ENCODE measurements at places on chromosomes 7 and 10.

DNA sequence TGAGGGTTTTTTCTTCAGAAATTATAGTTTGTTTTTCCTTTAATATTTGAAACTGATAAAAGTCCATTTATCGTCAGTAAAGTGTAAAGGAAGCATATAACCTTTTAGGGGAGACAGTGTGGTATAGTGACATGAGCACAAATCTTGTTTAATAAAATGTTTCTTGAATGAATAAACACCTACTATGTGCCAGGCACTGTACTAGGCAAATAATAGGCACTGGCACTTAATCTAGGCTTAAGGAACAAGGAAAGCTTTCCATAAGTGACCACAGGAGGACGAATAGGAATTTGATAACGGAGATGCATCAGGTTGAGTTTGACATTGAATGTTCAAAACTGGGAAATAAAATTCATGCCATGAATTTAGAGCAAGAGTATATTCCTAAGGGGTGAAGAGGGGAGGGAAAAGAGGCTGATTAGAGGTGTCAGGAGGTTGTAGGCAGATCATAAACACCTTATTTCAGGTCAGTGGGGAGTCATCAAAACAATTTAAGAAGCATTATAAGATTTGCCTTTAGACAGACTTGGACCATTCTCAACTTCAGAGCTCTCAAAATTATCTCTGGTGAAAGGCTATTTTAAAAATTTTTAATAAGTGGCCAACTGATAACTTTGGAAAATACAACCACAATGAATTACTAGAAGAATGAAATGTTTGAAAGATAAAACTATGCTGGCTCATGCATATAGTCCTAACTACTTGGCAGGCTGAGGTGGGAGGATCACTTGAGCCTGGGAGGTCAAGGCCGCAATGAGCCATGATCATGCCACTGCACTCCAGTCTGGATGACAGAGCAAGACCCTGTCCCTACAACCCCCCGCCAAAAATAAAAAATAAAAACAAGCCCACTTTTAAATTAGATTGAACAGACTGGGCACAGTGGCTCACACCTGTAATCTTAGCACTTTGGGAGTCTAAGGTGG is 22.4 kb downstream of the RALA start:
- DNase-seq = no peak

GRCh38 chr7:150927157-150927955 is 50.8 kb downstream of the KCNH2 start:
- no peak for DNase-seq

- DNase-seq = no peak
Measured at GRCh38 chr7:50304911-50305582, 531 bp downstream of the IKZF1 start.

GRCh38 chr7:102416406-102416805 is 17.0 kb upstream of the ORAI2 start:
- DNase-seq = no peak

- no peak for DNase-seq
Measured at GRCh38 chr7:79786187-79786586, 332.7 kb upstream of the MAGI2 start.

DNA sequence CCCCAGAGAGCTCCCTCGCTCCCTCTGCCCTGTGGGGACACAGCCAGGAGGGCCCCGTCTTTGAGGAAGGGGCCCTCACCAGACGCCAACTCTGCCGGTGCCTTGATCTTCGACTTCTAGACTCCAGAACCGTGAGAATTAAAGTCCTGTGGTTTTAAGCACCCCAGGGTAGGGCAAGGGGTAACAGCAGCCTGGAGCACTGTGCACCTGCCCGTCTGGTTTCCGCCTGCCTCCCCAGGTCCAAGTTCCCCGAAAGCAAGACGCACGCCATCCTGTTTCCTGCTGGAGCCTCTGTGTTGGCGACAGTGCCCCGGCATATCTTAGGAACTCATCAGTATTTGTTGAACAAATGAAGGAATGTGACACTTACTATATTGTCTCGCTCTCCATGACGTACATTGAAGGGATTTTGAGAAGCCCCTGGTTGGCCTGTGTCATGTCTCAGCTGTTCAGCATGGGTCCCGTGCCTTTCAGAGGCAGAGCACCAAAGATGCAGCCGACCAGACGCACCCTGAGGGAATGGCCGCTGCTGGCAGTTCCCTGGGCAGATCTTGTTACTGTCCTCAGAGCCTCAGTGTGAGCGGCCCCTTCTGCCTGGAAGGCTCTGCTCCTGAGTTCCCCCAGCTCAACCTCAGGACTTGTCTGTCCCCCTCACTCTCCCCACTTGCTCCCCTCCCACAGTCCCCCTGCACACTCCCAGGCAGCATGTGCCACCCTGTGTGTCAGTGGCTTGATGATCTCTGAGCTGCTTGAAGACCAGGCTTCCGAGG is 226.2 kb downstream of the TCERG1L start:
- DNase-seq = no peak

DNA sequence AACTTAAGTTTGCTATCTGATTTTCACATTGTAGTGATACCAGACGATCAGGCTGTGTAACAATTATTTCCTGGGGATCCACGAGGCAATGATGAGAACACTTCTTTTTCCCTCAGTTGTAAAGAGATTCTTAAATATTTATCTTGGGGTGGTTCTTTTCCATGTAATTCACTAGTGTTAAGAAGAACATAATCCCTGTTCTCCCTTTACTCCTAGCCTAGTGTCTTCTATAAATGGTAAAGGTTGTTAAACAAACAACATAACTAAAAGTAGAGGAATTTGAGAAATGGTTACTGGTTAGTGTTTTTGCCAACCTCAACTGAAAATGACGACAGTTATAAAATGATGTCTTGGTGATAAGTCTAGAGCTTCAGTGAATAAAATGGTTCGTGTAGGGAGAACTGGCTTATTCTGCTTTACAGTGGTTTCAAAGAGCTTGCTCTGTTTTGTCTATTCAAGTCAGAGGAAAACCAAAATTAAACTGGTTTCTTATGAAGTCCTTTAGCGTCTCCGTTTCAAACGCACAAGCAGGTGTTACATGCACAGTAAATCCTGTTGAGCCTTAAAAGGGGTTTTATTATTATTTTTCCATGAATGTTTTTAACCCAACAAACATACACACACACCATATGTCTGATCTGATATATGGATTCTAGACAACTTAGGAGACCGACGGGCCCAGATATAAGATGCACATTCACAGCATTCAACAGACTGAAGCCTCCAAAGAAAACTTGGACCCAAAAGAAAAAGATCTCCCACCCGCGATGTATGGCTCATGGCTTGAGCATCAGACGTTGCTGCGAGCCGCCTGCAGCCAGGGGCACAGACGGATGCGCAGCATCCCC is 1.1 kb downstream of the TBX20 start:
- DNase-seq = peak; percentile 16

DNA sequence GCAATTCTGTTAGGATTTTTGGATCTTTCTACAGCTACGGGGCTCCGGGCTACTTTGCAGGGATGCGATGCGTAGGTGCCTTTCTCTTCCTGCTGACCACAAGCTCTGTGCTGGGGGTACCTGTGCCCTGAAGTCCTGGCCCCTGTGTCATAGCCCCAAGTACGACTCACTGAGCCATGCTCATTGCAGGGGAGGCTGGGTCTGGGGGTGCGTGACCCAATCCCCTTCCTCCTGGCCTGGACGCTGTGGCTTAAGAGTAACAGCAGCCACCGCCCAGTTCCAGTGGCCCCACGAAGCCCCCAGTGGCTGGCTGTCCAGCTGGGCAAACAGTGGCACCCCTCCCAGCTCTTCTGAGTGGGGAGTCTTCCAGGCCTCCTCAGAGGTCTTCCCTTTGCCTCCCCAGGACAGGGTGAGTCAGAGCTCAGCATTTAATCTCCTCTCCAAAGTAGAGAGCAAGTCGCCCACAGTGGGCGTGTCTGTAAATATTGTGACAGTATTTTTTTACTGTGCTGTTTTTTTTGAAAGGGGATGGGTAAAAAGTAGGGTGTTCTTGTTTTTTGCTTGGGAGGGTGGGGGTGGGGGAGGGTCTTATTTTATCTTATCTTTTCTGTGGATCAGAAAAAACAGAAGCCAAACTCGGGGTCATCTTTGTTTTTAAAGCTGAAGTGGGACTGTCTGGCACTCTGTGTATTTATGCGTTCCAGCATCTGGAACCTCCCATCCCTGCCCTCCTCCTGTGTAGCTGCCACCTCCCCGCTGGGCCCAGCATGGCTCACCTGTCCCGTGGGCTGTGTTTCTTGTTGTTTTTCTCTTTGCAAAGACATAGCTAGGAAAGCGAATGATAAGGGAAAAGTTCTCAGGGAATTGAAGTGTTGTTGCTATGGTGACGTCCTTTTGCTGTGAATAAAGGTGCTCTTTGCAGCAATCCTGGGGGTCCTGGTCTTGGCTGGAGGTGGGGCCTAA is 8.2 kb downstream of the LFNG start:
- DNase-seq = peak; percentile 79

DNA sequence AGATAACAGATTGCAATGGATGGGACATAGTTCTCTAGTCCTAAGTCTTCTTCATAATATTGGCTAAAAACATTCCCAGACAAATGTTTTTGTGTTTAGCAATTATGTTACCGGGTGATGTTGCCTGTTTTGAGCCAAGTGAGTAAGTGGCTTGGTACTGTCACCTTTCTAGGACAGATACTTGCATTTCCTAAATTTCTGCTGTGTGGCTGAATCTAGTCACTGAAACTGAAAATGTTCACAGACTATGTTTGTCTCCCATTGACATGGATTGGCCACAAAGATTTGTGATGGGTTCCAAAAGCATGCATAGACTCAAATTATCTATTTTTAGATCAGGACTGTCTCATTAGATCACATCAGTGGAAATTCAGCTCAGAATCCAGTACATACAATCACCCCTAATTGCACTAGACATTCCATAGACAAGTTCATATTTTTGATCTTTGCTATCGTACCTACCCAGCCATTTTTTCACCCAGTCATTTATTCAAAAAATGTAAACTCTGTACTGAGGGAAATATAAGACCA is 1222.1 kb upstream of the AUTS2 start:
- no peak for DNase-seq

- no peak for DNase-seq
Measured at GRCh38 chr10:77973276-77973675, 46.7 kb upstream of the DLG5 start.

DNA sequence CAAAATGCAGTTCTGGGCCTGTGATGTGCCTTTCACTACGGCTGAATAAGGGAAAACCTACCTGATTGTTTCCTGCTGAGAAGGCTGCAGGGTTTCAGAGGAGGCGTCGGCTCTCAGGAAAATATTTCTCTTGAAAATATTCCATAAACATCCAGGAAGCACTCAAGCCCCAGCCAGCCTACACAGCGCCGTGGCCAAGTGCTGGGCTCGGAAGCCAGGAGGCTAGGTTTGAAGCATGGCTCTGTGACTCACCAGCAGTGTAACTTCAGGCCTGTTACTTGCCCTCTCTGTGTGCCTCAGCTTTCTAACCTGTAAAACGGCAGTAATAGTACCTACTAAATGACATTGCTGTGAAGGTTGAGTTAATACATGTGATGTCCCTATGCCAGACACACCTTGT is 399.1 kb downstream of the GATA3 start:
- DNase-seq = no peak

DNA sequence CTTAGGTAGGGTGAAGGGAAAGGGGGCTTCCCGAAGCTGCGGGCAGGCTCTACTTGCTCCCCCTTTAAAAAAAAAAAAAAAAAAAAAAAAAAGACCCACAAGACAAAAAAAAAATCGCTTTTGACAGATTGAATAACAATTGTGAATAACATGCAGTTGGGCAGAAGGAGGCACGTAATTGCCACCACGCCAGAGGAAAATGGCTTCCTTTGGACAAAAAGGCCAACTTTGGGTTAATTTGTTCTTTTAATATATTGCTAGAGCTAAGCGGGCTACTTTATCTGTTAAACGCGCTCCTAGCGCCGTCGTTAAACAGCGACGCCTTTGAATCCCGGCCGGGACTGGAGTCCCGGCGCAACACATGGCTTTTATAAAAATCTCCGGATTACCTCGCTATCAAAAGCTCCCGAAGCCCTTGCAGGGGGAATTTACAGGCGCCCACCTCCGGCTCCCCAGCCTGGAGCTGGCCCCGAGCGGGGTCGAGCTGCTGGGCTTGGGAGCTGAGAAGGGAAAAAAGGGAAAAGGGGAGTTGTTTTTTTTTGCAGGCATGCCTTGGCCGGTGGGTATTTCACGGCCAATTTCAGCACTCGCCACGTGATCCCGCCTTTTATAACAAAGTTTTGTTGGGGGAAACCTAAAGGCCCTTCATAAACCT is 1.2 kb downstream of the HOXA11 start:
- peak; percentile 50 for DNase-seq

DNA sequence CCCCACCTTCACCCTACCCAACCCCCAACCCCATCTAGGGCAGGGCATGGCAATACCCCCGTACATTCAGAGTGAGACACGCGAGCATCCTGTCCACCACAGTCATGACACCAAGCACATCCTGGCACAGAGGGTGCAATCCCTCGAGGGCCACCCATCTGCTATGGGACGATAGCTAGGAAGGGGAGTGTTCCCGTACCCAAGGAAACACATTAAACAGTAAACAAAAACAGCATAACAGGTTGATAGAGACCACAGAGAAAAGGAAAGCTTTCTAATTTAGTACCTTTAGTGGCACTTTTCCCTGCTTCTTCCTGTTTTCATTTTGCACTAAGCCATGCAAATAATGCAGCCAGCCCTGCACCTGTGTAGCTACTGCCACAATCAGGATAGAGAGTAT is 2.3 kb upstream of the SMKR1 start:
- no peak for DNase-seq

DNA sequence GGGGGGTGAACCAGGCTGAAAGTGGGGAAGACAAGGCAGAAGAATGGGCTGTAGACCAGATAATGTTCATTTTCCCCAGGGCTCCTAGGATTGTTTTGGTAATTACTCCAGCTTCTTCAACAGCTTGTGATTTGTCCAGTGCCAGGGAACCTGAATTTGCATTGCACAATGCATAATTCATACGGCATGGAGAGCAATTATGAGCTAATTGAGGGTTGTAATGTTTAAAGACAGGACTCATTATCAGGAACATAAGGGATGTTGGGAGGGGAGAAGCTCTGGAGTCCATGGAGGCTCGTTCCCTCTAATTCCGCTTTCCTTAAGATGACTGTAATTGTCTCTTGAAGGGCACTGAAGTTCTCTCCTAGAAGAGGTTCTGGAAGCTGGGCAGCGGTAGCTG is 405.0 kb upstream of the ZMIZ1 start:
- no peak for DNase-seq

DNA sequence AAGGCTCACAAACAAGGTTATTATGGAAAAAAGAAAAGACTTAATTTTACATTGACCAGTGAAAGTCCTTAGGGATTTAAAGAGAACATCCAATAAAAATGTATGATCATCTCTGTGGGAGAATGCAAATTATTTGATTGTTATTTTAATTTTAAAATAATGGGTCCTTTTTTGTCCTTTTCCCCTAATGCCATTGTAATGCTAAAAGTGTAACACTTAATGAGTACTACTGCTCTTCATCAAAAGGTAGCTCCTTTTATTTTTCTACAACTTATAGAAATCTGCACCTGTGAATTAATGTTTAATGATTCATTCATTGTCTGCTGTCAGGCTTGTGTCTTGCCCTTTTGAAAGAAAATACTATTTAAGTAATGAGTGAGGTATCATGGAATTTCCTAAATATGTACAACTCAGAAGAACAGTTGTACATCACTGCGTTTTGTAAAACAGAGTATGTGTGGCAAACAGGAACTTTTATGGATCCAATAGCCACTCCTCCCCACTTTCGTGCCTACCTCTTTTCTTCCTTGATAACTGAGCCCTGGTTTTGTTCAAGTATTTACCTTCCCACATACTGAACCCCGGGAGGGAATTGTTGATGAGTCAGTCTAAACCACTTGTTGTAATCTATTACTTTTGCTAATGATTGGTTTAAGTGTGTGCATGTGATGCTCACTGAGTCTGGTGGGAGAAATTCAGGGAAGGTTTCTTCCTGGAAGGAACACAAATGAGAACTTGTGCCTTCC is 19.9 kb upstream of the TRUB1 start:
- peak; percentile 99 for DNase-seq

GRCh38 chr7:151058781-151059366 is 515 bp upstream of the SLC4A2 start:
- peak; percentile 50 for DNase-seq
